ENCODE measurements at places on chromosomes 6 and 20.

DNA sequence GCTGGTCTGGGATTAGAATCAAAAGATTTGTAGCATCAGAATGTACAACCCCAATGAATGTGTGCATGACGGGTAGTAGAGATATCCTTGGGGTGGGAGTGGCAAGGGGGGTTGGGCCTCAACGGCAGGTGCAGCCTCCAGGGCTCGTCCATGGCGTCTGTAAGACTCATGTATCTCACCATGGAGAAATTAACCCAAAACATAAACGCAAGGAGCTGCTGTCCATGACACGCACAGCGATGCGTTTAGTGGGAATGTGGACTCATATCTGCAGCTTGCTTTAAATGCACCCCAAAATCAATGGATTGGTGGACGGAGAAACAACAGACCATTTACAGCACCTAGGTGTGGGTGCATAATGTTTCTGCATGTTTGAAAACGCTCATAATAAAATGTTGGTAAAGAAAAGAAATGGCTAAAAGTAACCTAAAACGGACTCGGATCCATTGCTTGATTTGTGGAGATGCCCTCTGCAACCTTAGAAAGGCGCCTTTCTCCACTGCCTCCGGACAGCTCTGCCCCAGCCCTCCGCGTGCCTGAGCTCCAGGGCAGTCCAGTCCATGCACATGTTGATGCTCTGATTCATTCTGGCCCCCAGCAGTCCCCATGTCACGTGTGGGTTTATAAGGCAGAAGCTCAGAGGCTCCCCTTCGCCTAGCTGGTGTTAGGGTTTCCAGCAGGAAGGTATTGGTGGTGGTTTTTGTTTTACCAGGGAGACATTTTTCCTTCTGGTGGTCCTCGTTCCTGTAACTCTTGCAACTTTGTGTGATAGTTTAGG is 24.5 kb downstream of the PYGB start:
- no peak for DNase-seq

- DNase-seq: no peak
Observed at GRCh38 chr20:33191484-33191883, 23.5 kb downstream of the BPIFA2 start.

DNA sequence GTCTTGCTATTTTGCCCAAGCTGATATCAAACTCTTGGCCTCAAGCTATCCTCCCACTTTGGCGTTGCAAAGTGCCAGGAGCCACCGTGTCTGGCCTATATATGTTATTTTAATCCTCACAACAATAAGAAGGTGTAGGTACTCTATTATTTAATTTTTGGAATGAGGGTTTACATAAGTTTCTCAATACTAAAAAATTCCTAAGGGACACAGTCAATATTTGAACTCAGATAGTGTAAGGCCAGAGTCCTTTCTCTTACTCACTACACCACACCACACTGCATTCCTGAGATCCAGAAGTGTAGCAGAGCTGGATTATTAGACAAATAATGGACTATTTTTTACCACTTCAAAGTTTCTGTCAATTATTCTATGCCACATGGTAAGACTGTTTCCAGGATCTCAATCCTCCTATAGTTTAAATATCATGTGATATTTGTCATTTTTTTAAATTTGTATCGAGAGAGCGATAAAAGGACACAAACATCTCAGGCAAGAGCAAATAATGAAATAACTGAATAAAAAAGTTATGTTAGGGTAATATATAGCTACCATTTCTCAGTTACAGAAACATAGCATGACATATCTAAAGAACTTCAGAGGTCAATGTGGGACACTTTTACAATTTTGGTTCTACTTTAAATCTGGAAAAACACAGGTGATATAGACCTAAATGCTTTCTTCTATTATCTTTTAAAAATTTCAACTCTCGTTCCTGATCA is 162.2 kb upstream of the THEMIS start:
- no peak for DNase-seq

- DNase-seq: no peak
Observed at GRCh38 chr6:167946007-167946406, 51.5 kb upstream of the KIF25 start.

GRCh38 chr20:20012541-20012940 is 4.6 kb upstream of the NAA20 start:
- DNase-seq: peak; percentile 91

DNA sequence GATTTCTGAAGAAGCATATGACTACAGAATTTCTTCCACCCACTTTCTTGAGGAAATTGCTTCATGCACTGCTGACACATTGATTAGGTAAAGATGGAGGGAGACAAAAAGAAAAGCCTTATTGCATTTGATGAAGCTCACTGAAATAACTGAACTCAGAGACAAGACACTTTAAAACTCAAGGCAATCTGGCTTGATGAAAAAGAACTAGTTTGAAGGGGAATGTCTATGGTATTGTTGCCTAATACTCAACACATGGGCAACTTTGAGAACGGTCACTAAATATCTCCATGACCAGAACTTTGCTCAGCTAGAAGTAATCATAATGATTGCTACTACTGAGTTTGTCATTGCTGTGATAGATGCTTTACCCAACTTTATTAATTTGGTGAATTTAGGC is 38.1 kb downstream of the HTR1B start:
- no peak for DNase-seq

- DNase-seq: no peak
Observed at GRCh38 chr6:24922814-24923213, 12.9 kb downstream of the RIPOR2 start.

- DNase-seq: no peak
Observed at GRCh38 chr20:20887593-20888265, 175.3 kb upstream of the RALGAPA2 start.

DNA sequence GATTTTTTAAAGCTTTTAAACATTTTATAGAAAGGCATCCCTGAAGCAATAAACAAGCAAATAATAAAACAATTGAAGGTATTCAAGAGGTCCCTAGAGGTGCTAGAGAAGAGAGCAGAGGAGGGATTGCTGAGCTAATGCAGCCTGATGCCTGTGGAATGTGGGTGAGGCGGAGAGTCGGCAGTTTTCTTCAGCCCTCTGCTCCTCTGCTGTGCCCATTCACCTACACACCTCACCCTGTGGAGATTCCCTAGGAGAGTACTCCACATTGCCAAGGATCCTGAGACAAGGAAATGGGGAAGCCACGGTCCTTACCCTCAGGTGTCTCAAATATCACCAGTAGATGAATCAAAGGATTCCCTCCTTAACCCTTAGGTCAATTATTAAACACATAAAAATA is 199.8 kb upstream of the POU3F2 start:
- DNase-seq: no peak

DNA sequence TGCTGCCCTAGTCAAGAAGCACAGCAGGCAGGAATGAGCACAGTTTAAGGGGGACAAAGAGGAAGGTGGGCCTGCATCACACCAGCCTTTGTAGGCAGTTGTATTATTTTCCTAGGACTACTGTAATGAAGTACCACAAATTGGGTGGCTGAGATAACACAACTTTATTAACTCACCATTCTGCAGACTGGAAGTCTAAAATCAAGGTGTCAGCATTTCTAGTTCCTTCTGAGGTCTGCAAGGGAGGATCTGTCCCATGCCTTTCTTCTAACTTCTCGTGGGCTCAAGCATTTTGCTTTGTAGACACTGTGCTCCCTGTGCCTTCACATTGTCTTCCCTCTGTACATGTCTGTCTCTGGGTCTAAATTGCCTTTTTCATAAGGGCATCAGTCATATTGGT is 488.5 kb upstream of the JARID2 start:
- no peak for DNase-seq

DNA sequence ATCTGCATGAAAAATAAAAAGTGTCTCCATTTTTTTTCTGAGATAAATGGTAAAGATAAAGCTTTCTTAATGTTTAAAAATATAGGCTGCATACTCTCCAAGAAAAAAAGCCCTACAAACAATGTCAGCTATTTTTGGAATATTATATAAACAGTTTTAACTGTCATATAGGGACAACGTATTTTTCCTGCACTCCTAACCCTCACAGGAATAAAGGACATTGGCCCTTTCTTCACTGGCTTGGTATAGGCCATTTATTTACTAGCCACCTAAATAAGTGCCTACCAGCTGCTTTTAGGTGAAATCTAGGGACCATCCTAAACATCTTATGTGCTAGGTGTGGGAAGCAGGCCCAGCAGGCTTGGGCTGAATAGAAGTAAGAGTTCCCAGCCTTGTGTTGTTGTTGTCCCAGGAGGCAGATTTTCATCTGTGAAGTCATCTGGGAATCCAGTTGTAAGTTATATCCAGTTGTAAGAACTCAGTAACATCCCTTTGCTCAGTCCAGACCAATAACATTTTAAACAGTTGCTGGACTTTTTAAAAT is 21.3 kb downstream of the FOXO3 start:
- DNase-seq: no peak

DNA sequence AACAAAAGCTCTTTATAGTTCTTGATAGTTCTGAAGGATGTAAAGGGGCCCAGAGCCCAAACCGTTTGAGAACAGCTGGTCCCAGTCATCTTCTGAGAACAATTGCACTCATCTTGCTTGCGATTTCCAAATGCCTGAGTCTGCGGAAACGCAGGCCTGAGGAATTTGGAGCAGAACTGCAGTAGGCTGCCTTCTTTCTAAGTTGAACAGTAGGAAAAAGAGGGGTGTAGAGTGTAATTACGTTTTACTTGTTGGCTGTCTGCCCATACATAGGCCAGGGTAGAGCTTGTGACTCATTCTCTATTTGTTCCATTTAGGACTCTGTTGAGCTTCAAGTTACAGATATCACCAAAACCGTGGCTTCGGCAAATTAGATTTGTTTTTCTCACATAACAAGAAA is 42.0 kb upstream of the KIF16B start:
- DNase-seq: no peak

- no peak for DNase-seq
Observed at GRCh38 chr20:15925376-15925775, 647.9 kb downstream of the KIF16B start.

- no peak for DNase-seq
Observed at GRCh38 chr20:37775200-37775599, 81.4 kb downstream of the CTNNBL1 start.

DNA sequence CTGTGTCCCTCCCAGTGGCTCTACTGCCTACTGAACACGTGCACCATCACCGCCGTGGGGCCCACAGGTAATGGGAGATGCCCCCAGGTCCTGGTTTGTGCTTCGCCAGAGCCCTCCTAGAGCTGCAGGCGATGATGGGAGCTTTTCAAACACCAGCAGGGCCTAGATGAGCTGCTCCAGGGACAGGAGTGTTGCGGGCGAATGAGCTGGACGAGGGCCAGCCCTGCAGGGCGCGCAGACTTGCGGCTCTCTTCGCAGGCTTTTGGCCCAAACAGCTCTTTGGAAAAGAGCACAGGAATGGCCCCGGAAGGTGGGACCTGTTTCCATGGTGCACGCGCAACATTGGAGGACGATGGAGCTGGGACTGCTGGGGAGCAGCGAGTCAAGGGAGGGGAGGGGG is 409.3 kb upstream of the SULF2 start:
- DNase-seq: no peak

DNA sequence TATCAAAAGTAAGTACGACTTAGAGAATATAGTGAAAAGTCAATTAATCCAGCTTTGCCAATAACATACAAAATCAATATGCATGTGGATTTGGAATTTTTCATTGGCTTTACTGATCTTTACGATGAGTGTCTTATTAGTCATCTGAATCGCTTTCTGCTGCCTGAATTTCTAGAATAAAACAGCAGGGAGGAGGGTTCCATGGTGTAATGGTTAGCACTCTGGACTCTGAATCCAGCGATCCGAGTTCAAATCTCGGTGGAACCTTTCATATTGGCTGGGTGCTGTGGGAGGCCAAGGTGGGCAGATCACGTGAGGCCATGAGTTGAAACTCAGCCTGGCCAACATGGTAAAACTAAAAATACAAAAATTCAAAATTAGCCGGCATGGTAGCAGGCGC is 448.8 kb downstream of the RNF144B start:
- no peak for DNase-seq

DNA sequence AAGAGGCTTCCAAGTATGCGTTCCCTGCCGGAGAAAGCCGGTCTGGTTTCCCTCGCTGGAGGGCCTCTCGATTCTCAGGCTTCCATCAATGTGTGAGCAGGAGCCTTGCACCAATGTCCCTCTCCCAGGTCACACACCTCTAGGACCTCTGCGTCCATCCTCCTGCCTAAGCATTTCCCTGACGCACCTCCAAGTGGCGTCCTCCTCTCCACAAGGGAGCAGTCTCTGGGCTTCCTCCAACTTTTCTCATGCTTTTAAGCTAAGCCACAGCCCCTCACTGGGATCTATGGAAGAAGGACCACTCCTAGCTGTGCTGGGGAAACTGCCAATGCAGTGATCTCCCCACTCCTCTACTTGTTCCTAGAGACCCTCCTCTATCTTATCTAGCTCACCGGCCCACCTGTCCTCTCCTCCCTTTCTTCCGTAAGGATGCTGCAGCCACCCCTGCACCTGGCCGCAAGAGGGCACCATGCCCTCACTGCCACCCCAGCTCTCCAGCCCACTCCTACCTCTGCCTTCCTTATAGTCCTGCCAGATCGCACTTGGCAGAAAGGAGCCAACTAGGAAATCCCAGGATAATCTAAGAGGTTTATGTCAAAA is 258.7 kb downstream of the LRFN2 start:
- no peak for DNase-seq

GRCh38 chr6:148346681-148347440 is 4.2 kb downstream of the SASH1 start:
- DNase-seq: no peak

- DNase-seq: no peak
Observed at GRCh38 chr6:105192707-105193465, 13.1 kb upstream of the POPDC3 start.

- DNase-seq: no peak
Observed at GRCh38 chr6:13248053-13248452, 80.3 kb downstream of the TBC1D7 start.

DNA sequence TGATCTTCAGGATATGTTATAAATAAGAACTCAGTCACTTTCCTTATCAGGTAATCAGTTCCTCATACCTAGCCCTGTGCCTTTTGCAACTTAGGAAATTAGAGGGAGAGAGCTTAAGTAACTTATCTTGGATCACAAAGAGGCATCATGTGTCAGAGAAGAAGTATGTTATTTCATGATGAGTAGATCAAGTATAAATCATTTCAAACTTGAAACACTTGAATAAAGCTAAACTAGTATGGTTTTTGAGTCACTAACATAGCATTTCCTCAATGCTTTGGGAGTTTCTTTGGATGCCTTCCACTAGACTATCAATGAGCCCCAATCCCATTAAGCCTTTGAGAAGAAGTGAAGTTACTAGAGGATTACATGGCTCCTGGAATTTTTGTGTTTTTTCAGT is 102.6 kb upstream of the TNFAIP3 start:
- DNase-seq: no peak

- no peak for DNase-seq
Observed at GRCh38 chr6:139943391-139943790, 568.9 kb upstream of the CITED2 start.

DNA sequence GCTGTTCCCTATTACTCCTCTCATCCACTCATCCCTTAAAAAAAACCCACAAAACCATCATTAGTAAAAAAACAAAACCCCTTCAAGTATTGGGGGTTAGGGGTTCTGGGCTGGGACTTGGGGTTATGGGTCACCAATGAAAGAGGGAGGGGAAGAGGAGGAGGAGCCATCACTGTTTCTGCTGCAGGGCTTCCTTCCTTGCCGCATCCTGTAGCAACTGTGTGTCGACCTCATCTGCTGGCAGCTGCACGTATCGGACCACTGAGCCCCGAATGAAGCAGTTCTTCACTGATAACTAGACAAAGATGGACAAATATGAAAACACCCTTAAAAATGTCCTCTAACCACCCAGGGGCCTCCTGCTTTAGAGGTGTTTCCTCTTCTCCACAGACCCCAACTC is 2.0 kb upstream of the VARS1 start:
- no peak for DNase-seq

All from globus pallidus (tissue), 1 donor.